ENCODE measurements at places on chromosomes 6 and 20.

DNA sequence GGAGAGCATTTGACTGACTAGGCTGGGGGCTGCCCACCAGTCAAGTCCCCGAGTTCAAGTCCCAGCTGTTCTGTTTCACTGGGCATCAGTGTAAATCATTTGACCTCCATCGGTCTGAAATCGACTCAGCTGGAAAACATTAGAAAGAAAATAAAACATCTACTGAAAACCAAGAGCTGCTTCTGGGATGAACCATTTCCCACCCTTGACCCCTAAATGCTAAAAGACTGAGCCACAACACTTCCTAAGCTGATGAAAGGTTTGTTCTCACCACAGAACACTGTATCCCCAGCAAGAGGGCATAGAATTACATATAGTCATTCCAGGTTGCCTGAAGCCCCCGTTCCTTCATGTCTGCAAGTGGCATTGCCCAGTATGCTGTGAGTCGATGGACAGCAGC, 237.0 kb upstream of the TAB2 start:
- DNase-seq, result no peak
- H3K27ac ChIP-seq, result no peak overlapping the region
- no peak overlapping the region for H3K4me3 ChIP-seq
- no peaks in the 10 kb centered on the region for H3K27me3 ChIP-seq
- peaks cover 25% of the 10 kb centered on the region for H3K4me1 ChIP-seq

DNA sequence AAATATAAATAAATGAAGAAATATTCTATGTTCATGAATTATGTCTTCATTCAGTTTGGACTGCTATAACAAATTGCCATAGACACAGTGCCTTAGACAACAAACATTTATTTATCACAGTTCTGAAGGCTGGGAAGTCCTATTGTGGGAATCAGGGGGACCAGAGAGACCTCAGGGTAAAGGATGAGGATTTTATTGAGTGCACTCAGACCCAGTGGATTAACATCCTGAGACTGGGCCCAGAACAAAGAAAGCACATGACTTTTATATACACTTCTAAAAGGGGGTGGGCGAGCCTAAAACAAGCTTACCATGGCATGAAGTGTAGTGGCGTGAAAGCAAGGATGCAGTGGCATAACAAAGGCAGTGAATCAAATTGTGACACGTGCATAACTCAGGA, 26.9 kb upstream of the CBLN4 start:
- no peak overlapping the region for H3K4me3 ChIP-seq
- no peak for DNase-seq
- no peaks in the 10 kb centered on the region for H3K4me1 ChIP-seq
- no peaks in the 10 kb centered on the region for H3K36me3 ChIP-seq
- H3K27me3 ChIP-seq, result no peaks in the 10 kb centered on the region

DNA sequence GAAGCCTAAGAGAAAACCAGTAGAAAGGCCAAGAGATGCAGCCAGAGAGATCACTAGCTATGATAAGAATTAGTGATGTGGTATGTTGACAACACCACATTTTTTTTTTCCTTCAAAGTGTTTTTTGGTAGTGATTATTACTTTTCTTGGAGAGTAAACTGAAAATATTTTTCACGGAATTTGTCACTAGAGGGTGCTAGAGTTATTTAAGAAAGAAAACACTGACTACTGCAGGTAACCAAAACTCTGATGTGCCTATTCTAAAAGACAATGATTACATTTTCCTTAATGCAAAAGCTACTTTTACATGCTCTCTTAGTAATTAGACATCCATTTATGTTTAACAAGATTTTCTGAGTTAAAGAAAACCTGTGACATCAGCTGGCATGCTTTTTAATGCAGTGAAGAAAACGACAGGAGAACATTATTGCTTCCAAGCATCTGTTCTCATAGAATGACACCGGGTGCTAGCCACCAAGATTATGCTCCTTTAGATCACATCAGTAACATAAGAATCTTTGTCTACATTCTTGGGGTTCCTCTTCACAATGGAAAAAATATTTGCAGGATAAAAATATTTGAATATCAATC, 28.8 kb downstream of the RWDD2A start:
- DNase-seq, result no peak
- H3K4me1 ChIP-seq, result no peaks in the 10 kb centered on the region
- no peaks in the 10 kb centered on the region for H3K36me3 ChIP-seq

DNA sequence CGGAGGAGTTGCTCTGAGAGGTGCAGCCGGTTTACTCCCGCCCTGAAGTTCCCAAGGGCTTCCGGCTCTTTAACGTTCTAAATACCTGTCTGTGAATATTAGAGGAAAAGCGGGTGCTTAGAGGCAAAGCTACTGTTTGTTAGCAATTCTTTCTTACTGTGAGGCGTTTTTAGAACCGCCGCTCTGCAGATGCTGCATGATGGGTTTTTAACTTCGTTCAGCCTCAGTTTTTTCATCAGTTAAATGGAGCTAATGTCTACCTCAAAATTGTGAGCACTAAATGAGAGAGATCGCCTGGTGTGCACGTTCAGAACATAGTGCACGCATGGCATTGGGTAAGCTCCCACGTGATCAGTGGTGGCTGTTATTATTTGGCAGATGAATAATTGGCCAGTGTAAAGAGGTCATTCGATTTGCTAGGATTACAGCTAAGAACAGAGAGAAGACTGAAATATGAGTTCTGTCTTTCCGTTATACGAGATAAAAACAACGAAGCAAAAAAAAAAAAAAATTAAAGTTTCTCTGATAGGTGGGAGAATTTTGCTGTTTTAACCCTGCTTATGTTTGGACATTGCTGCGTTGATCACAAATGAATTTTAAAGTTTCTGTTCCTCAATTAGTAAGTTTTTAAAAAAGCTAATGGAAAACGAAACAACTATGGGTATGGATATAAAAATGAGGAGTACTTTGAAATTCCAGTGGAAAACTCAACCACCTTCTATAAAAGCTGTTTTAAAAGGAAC, 660 bp upstream of the TFB1M start:
- H3K4me3 ChIP-seq, result peak overlapping the region; percentile 89
- H3K4me1 ChIP-seq, result peaks cover 7% of the 10 kb centered on the region
- H3K36me3 ChIP-seq, result no peaks in the 10 kb centered on the region
- H3K27me3 ChIP-seq, result no peaks in the 10 kb centered on the region
- DNase-seq, result no peak

DNA sequence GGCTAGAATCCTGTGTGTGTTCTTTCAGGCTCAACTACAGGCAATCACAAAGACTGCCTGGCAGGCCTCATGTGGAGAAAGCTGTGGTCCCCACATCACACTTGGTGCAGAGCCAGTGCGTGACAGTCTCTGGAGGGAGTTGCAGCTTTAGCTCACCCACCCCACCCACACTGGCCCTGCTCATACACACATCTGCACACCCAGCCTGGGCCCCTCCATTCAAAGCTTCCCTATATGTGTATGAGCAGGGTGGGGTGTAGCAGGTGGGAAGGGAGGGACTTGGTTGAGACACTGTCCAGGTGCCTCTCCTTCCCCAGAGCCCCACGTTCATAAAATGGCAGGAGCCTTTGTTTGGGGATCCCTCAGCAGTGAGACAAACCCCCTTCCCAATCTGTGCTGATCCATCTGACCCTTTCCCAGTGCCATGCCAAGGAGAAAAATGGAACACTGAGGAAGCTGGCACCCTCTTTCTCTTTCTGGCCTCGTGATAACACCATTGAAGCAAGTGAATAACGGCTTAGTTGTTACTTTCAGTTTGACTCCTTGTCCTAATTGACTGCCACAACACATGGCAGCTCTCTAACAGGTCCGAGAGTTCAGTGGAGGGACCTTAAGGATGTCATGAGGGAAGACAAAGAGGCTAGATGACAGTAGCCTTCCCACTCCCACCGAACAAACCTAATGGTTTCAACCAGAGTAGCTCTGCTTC, 53.8 kb upstream of the NRSN1 start:
- no peak overlapping the region for H3K27ac ChIP-seq
- H3K4me1 ChIP-seq, result no peaks in the 10 kb centered on the region
- no peaks in the 10 kb centered on the region for H3K27me3 ChIP-seq
- H3K4me3 ChIP-seq, result no peak overlapping the region
- no peaks in the 10 kb centered on the region for H3K36me3 ChIP-seq

GRCh38 chr6:4936681-4937041, 67.2 kb downstream of the RPP40 start:
- peaks cover 3% of the 10 kb centered on the region for H3K36me3 ChIP-seq
- H3K4me1 ChIP-seq, result no peaks in the 10 kb centered on the region
- no peak overlapping the region for H3K27ac ChIP-seq
- H3K4me3 ChIP-seq, result no peak overlapping the region
- no peak for DNase-seq

- H3K27ac ChIP-seq, result no peak overlapping the region
- H3K4me3 ChIP-seq, result no peak overlapping the region
- DNase-seq, result no peak
Observed at GRCh38 chr20:50992336-50992732, 30.6 kb downstream of the KCNG1 start.

GRCh38 chr6:104519566-104519965, 340.2 kb downstream of the HACE1 start:
- no peak overlapping the region for H3K27ac ChIP-seq
- DNase-seq, result no peak
- no peaks in the 10 kb centered on the region for H3K4me1 ChIP-seq

GRCh38 chr20:11755071-11755841, 162.4 kb upstream of the BTBD3 start:
- H3K27me3 ChIP-seq, result no peaks in the 10 kb centered on the region
- H3K36me3 ChIP-seq, result no peaks in the 10 kb centered on the region
- no peaks in the 10 kb centered on the region for H3K4me1 ChIP-seq
- no peak overlapping the region for H3K4me3 ChIP-seq

Data from effector memory CD4-positive, alpha-beta T cell (primary cell).